ENCODE measurements at places on chromosomes 5 and 9. TPM values are rescaled to one million over a fixed set of nuclear protein-coding genes. Genes with fewer than 3 reads are reported as not detected.

GRCh38 chr5:73540192-73540591, 25.2 kb downstream of the ANKRA2 start:
- peak; percentile 36 for DNase-seq

Gene NRG2
- polyA plus RNA-seq: 1.2 TPM

GRCh38 chr9:70438341-70438928, 24.0 kb upstream of the KLF9 start:
- peak; percentile 46 for DNase-seq

Gene BTNL8
- 0.76 TPM for polyA plus RNA-seq

- no peak for DNase-seq
These were observed 234.4 kb upstream of the GRAMD2B start for GRCh38 chr5:126188804-126189203.

- DNase-seq: no peak
These were observed 126.2 kb upstream of the CHD1 start for GRCh38 chr5:99054972-99055371.

- peak; percentile 35 for DNase-seq
These were observed 29.2 kb upstream of the IL31RA start for GRCh38 chr5:55821731-55822512.

DNA sequence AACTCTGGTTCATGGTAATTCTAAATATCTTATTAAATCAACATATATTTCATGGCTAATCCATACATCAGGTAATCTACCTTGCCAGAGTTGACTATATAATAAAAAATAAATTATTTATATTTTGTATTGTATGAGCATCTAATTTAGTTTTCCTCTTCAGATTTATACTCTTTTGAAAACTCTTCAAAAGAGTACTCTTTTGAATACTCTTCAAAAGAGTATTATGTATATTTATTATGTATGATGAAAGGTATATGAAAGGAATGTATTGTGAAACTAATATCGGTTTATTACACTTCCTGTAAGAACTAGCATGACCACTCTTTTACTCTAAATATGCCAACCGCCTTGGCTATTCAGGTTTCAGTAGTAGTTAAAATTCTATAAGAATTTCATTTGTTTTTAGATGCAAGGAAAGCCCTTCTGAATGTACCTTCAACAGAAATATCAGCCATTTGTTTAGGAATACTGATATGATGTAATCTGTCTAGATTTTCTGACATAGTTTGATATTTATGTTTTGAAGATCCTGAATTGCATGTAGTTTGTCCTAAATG, 178.7 kb downstream of the WDR70 start:
- no peak for DNase-seq

DNA sequence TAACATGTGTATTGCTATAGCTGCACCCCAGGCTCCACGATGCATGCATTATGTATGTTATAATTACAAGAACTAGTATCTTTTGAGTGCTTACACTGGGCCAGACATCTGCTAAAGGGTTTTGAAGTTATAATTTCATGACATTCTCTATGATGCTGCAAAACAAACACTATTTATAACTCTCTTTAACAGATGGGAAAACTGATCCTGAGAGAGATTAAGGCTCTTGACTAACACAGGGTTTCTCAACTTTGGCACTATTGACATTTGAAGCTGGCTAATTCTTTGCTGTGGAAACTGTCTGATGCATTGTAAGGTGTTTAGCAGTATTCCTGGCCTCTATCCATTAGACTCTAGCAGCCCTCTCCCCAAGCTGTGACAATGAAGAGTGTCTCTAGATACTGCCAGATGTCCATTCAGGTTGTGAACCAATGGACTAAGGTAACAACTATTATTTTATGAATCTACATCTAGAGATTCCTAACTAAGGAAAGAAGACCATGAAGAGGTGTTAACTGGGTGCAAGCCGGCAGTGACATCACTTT, 258.6 kb downstream of the ASTN2 start:
- DNase-seq: no peak

DNA sequence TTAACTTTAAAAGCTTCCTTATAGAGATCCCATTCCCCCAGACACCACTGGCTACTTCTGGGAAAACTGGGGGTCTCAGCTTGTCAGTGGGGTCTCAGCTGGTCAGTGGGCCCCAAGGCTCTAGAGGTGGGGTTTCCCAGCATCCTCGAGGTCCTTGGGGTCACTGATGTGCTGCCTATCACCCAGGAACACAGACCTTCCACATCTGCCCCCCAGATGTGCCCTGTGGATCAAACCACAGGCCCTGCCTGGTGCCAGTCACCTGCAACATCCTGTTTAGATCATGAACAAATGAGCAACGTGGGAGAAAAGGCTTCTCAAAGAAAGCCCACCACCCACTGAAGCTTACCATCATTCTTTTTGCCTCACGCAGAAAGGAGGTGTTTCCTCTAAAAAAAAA, 165.6 kb upstream of the FSTL4 start:
- DNase-seq: no peak

Gene AMBP
- 2.9 TPM for polyA plus RNA-seq

- DNase-seq: no peak
These were observed 5.0 kb upstream of the HAVCR1 start for GRCh38 chr5:157063776-157064430.

- peak; percentile 64 for DNase-seq
These were observed 113.0 kb downstream of the RPS23 start for GRCh38 chr5:82164977-82165713.

- no peak for DNase-seq
These were observed 11.3 kb downstream of the C5 start for GRCh38 chr9:121038804-121039203.

GRCh38 chr5:45627076-45627656, 69.0 kb downstream of the HCN1 start:
- no peak for DNase-seq

Gene ORM2
- not detected for polyA plus RNA-seq

DNA sequence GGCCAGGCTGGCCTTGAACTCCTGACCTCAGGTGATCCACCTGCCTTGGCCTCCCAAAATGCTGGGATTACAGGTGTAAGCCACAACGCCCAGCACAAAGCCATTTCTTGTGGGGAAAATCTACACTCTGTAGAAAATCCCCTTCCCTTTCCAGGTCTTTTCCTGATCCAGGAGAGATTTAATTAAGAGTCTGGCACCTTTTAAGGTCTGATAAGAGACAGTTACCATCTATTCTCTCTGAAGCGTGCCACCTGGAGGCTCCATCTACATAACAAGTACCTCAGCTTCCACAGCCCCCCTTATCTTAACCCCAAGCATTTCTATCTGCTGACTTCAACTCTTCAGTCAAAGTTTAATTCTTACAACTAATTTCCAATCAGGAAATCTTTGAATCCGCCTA, 71.4 kb upstream of the CDK20 start:
- no peak for DNase-seq

Gene CCNO
- 6.4 TPM for polyA plus RNA-seq

DNA sequence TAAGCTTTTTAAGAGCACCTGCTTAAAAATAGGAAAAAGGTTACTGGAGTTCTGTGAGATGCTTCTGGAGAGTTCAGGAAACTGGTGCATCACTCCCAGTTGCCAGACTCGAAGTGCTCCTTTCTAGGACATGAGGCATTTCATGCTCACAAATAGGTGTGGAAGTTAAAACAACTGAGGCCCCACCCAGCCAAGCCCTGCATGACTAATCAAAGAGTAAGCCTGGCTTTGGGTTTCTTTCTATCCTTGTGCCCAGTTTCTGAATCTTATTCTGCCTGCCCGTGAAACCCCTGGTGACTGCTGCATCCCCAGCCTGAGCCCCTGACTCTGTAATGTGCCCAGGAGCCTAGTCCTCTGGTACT, 7.7 kb downstream of the SPINK9 start:
- peak; percentile 57 for DNase-seq

GRCh38 chr9:14482856-14483255, 168.9 kb upstream of the NFIB start:
- DNase-seq: no peak

- no peak for DNase-seq
These were observed 337.3 kb upstream of the RFX3 start for GRCh38 chr9:3863111-3863528.
